ENCODE measurements at places on chromosomes 12 and 14.
A peak's percentile ranks its signal among the peaks of the same experiment; 100 is the strongest.

GRCh38 chr12:11886339-11886738, 184.4 kb upstream of the BCL2L14 start:
- no peak for DNase-seq

GRCh38 chr14:74577247-74577947, 34.6 kb downstream of the LTBP2 start:
- DNase-seq = no peak

- DNase-seq = no peak
Observed at GRCh38 chr14:62084020-62084419, 321.8 kb downstream of the SNAPC1 start.

DNA sequence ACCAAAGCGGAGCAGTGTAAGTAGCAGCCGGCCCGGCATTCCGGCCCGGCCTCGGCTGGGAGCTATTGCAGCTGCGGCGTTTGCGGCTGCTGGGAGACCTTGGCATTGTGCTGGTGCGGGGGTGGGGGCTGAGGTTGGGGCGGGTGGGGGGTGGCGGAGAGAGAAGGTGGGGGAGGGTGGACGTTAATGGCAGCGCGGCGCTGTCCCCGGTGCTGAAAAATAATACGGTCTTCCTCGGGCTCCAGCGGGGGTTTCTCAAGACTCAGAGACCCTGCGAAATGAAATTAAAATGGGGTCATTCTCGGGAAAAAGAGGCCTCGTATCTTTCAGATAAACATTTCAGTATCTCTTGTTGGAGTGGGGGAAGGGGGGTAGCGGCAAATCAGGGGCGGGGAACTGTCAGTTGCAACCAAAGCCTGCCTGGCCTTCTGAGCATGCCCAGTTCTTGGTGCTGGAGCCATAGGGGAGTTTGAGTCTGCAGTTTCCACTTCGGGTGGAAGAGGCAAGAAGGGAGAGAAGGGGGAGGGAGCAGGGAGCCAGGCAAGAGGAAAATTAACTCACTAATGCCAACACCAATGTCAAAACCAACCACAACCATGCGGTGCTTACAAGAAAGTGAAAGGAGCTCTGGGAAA, 414 bp downstream of the UNC79 start:
- no peak for DNase-seq

DNA sequence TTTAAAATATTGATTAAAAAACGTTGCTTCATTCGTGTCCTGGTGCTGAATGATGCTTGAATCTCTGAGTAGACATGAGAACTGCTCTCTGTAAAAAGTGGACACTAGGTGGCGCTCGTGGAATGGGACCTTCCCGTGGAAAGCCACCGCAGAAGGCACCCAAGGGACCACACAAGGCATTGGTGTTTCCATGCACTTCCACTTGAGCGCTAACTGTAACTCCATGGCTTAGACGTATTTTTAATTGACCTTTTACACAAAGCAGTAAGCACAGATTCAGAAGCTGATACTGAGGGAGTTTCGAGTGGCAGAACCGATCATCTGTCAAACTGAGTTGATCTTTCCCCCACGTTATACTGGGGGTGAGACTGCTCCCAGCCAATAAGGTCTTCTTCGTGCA, 135.3 kb downstream of the PRKCH start:
- no peak for DNase-seq

GRCh38 chr12:61896436-61896835, 363.8 kb upstream of the USP15 start:
- DNase-seq = peak; percentile 69

Measured in LNCaP clone FGC (cell line).